ENCODE measurements at places on chromosomes 1 and 21.

DNA sequence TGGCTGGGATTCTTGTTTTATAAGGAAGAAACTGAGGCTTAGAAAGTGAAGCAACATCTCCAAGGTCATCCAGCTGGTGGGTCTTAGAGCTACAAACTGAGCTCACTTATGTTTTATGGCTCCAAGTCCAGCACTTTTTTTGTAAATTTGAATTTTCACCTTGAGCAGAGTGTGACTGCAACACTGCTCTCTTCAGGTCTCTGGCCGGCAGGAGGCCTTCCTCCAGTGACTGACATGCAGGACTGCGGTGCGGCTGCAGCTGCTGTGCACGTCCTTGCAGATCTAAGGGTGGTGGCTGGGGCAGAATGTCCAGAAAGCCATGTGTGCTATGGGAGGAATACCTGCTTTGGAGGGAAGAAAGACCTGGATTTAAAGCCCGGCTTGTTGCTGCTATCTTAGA lies 284.2 kb upstream of the POU3F1 start:
- no peak for DNase-seq

DNA sequence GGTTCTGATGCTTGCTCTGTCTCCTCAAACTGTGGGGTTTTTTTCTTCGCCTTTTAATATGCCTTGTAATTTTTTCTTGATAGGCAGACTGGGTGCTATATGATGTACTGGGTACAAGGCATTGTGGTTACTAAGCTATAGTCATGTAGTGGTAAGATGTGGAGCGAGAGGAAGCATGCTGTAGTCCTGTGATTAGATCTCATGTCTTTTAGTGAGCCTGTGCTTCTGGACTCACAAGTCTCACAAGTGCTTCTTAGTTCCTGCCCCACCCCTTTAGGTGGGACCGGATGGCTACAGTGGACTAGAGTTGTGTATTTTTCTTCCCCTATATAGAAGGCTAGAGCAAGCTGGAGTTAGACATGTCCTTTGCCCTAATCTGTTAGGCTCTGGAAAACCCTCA lies 178.7 kb downstream of the DNM3 start:
- DNase-seq, result no peak

GRCh38 chr1:65832296-65832695 lies 39.6 kb downstream of the PDE4B start:
- DNase-seq, result no peak

DNA sequence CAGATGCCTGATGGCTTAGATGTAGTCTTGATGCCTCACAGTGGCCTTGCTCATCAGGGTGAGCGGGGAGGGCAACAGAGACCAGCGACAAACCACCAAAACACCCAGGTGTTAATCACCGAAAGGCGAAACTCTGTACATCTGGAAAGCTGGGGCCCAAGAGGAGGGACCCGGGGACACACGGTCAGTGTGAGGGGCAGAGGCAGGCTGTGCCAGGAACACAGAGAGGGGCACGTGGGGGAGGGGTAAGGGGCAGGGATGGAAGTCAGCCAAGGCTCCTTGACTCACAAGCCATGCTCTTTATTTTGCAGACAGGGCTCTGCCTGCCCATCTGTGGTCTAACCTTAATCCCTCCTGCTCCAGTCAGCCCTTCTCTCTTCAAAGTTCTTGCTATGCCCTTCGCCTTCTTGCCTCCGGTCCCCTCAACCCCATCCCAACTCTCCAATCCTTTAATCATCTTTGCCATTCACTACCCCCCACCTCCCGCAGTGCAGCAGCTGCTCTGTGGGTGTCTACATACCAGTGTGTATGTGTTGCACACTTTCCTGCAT lies 4.3 kb downstream of the MEF2D start:
- DNase-seq, result no peak

- no peak for DNase-seq
Measured at GRCh38 chr1:3103967-3104677, 35.1 kb downstream of the PRDM16 start.

DNA sequence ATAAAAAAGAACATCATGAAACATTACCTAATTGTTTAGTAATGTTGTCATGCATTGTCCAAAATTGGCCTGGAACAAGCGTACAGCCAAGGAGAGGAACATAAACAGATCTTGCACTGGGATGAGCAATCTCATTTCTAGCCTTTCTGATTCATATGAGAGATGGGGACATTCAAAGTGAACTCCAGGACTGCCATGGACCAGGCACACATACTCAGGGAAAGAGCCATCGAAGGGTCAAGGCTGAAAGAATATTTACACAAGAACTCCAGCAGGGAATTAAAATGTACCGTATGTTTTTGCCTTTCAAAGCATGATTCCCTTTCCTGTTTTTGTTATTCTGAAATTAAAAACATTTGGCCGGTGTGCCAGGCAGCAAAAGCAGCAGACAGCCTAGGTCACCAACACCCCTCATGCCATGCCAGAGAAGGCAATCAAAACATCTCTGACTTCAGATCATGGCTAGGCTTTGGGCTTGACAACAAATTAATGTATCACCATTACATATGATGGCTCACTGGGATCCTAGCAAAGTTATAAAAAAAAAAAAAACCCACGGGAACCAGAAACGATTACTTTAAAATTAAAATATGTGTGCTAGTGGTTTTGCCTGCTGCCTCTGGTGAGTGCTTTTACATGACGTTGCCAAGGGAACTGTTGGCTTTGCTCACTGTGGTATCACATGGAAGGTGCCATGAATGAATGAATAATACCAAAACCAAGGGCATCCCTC lies 159.8 kb downstream of the TGFBR3 start:
- no peak for DNase-seq

- DNase-seq, result no peak
Measured at GRCh38 chr1:227070638-227071285, 130.7 kb downstream of the COQ8A start.

- DNase-seq, result no peak
Measured at GRCh38 chr1:75245239-75245638, 111.1 kb downstream of the LHX8 start.

GRCh38 chr1:11535316-11535715 lies 56.4 kb downstream of the DISP3 start:
- no peak for DNase-seq

GRCh38 chr1:101587741-101588140 lies 350.9 kb downstream of the S1PR1 start:
- no peak for DNase-seq

All from stimulated activated CD4-positive, alpha-beta T cell treated with anti-CD3 and anti-CD28 coated beads, Interleukin-4, amount 100 ng/mL, for 1 hour (primary cell).